T47D (cell line): ENCODE measurements at places on chromosomes 12 and 14.

GRCh38 chr12:110284597-110284996, 3.5 kb downstream of the ATP2A2 start:
- no peak for DNase-seq

- DNase-seq: no peak
Observed at GRCh38 chr12:14273913-14274311, 91.6 kb upstream of the ATF7IP start.

DNA sequence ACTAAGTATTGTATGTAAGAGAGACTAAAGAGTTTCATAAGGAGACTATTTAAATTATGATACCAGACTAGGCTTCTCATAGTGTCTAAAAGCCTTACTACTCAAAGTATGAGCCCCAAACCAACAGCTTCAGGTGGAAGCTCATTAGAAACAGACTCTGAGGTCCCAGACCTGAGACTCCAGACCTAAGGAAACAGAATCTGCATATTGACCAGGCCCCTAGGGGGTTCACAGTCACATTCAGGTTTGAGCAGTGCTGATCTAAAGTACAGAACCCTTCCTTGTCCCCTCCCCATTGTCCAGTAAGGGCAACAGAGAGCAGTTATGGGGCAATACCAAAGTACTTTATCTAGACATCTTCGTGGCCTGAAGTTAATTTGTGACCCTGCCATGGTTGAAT, 87.7 kb downstream of the SSPN start:
- DNase-seq: no peak

- DNase-seq: no peak
Observed at GRCh38 chr14:102579696-102580549, 12.5 kb upstream of the RCOR1 start.

- DNase-seq: peak; percentile 45
Observed at GRCh38 chr12:50222275-50222783, 55.2 kb upstream of the CERS5 start.

GRCh38 chr12:46657453-46658411, 168.1 kb downstream of the SLC38A4 start:
- no peak for DNase-seq

GRCh38 chr12:10171973-10172728, at the start of gene OLR1:
Gene OLR1, minus strand, starts transcription at chr12:10172132. Its CDS starts 55 bp downstream, at chr12:10172077.
- DNase-seq: no peak

- DNase-seq: no peak
Observed at GRCh38 chr14:52876806-52877205, 74.0 kb downstream of the FERMT2 start.

DNA sequence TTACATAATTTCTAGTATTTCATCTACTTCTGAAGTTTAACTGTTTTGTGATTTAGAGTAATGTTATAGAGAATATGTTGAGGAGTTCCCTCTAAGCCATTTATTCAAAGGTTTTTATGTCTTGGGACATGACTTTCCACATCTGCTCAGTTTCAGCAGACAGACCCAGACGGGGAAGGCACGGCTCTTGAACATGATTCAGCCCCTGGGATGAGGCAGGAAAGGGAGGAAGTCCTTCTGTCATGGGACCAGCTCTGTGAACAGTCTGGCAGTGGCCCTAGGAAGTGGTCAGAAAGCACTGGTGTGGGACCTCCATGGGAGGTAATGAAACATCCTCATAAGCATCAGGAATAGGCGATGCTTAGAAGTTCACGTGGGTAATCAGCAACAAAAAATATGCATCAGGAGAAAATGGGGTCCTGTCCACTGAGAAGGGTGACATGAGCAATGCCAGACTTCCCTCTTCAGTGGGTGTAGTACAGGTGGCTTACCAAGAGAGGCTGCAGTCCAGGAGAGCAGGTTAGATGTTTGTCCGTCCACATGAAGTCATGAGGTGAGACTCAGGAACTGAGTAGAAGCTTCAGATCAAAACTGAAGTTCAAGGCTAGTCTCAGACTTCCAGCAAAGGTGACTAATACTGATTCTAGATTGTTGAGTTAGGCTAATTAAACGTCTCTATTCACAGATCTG, 248.5 kb downstream of the IPO8 start:
- peak; percentile 6 for DNase-seq

GRCh38 chr14:67757175-67757574, 55.5 kb downstream of the RDH12 start:
- DNase-seq: no peak

- DNase-seq: peak; percentile 89
Observed at GRCh38 chr14:23306412-23307145, at the start of gene BCL2L2. Gene BCL2L2, plus strand, starts transcription at chr14:23306833. Its CDS starts 935 bp downstream, at chr14:23307768.

DNA sequence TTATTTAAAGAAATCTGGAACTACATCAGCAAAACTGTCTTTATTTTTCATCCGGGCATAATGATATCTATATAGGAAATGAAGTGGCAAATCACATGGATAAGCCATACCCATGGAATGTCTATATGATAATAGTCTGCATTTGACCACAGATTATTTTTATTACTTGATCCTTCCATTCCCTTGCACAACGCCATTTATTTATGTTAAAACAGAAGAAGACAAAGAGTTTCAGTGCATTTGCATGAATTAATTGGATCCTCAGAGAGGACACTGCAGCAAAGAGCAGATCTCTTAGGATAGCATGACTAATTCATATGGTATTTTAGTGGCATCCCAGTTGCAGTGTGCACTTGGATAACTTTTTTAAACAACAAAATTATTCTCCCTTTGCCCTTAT, 345.0 kb downstream of the CCDC91 start:
- no peak for DNase-seq

DNA sequence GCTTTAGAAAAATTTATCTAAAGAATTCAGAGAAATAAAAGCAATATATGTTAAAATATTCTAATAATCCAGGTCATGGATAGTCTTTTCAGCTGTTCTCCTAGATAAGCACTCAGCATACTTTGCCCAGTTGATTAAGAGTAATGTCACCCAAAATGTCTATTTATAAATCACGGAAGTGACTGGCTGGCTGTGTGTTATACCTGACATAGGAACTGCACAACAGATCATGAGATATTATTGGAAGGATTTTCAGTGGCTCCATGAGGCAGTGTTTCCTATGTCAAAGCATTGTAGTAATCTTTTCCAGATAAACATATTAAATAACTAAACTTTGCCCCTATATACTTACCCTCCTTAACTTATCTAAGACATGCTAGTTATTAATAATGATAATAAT, 128.8 kb downstream of the ITPR2 start:
- no peak for DNase-seq

DNA sequence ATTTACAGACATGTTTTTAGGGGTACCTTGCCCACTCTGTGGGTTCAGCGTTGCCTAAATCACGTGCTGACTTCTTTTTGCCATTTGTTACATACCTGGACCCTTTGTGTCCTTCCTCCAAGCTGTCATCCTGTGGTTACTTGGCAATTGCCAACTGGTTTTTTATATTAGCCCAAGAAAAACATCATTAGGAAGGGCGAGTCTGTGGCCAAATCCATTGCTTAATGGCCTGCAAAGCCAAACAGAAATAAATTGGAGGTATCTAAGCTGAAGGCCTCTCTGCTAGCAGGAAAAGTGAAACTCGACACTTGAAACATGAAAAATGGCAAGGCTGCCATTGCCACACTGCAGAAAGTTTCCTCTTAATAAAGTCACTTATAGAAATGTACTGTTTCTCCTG, 190.4 kb downstream of the NUAK1 start:
- no peak for DNase-seq

DNA sequence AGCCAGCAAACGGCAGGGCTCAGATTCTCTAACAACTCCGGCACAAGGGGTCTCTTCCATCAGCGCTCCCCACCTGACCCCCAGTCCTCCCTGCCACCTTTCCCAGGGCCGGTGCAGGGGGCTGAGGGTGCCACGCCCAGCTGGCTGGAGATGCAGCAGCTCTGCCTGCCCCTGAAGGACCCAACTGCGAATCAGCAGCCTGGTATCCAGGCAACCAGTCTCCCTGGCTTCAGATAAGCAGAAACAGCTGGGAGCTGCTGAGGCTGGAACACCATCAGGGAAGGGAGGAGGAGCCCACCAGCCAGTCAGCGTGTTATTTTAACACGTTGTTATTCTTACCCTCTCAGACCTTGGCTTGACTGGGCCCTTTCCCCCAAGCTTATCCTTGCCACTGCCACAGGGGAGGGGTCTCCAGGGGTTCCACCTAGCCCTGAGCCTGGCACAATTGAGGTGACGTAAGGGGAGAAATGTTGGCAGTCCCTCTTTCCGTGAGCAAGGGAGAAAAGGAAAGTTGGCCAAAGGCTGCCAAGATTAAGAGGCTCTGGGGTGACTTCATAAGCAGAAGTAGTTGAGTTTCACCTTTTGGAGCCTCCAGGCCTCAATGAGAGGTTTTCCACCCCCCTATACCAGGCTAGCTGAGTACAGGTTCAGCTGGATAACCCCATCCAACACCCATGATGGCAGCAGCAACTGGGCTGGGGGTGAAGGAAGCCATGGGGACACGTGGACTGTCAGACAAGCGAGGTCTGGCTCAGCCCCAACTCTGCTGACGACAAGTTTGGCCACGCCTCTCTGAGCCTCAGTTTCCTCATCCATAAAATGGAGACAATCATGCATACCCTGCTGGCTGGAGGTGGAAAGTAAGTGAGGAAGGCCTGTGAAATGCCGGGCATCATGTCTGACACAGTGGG, 91.1 kb downstream of the IRF2BPL start:
- no peak for DNase-seq

- no peak for DNase-seq
Observed at GRCh38 chr12:87931812-87932211, 97.4 kb downstream of the C12orf50 start.

DNA sequence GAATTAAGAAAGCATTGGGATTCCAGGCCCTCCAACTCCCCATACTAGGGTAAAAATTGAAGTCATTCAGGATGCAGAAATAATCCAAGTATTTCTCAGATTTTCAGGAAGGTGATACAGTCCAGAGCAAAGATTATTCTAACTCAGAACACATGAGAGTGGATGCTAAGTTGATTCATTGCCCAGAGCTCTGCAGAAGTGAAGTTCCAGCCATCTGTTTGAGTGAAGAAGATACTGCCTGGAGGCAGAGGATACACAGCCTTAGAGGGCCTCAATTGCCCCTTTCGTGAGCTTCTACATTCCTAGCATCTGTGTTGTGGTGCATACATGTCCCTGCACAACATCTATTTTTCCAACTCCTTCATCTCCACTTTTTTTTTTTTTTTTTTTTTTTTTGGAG, 36.9 kb upstream of the SMUG1 start:
- no peak for DNase-seq

GRCh38 chr14:52660832-52661231, 34.5 kb downstream of the ERO1A start:
- DNase-seq: no peak

GRCh38 chr12:6112004-6112403, 12.5 kb downstream of the VWF start:
- DNase-seq: no peak

DNA sequence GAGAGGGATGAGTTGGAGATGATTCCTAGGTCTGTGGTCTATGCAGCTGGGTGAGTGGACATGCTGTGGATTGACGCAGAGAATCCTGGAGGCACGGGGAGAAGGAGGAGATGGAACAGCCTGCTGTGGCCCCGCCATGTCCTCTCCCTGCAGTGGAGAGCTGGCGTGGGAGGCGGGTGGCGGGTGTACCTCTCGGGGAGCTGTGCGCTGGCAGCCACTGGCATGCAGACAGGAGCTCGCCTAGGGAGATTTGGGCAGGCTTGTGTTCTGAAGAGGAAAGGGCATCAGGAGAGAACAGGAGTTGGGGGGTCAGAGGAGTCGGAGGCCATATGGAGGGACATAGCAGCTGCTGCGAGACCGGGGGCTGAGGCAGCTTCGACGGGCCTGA, 56.1 kb downstream of the TECPR2 start:
- no peak for DNase-seq
